ENCODE measurements at places on chromosomes 4 and X. TPM values are rescaled to one million over a fixed set of nuclear protein-coding genes. Genes with fewer than 3 reads are reported as not detected.

Gene HDAC8
- polyA plus RNA-seq: 13.0 TPM

Gene ADGRG4
- polyA plus RNA-seq: not detected

Gene TMEM31
- 0.23 TPM for polyA plus RNA-seq

DNA sequence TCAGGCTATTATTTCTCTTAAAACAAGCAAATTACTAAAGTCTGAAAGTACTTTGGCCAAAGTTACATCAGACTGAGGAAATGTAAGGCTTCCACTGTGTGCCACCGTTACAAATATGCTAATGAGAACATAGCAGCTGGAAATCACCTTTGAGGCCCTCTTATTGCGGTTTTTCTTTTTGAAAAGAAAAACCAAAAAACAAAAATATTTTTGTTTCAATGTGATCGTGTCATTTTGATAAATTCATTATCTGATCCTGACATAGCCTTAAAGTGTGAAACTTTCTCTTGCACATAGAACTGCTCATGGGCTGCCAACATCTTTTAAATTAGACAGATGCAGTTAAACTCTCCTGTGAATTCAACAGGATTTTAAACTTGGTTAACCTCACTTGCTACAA is 2.8 kb upstream of the TIFA start:
- DNase-seq: peak; percentile 76

DNA sequence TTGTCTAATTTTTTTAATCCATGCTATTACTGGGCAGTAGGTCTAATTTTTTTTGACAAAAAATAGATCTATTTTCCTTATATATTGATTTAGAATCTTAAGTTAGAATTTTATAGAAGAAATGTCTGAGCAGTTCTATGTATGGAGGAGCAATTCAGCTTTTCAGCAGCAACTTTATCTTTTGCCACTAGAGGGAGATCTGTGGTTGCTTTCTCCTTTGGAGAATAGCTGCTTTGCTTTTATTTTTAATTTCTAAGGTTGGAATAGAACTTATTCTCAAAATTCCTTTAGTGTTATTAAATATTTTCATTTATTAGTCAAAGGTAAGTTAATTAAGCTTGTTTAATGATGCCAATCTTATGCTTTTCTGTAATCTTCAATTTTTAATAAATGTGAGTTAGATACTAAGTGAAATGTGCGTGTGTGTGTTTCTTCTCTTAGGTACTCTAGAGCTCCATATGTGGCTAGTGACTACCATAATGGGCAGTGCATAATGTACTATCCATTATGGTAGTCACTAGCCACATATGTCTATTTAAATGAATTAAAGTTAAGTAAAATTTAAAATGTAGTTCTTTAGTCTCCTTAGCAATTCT is 29.3 kb downstream of the FAM199X start:
- DNase-seq: peak; percentile 29
